Right kidney (tissue), 9 donors: ENCODE measurements at places on chromosomes 5 and 9.

DNA sequence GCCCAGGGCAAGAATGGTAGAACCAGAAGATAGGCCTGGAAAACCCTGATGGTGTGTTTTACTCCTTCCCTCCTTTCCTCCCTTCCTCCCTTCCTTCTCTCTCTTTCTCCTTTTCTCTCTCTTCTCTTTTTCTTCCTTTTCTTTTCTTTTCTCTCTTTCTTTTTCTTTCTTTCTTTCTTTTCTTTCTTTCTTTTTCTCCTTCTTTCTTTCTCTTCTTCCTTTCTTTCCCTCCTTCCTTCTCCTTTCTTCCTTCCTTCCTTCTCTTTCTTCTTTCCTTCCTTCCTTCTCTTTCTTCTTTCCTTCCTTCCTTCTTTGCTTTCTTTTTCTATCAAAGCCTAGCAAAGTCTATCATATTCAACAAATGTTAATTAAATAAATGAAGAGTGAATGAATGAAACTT is 24.0 kb upstream of the UBE2QL1 start:
- no peak for DNase-seq

DNA sequence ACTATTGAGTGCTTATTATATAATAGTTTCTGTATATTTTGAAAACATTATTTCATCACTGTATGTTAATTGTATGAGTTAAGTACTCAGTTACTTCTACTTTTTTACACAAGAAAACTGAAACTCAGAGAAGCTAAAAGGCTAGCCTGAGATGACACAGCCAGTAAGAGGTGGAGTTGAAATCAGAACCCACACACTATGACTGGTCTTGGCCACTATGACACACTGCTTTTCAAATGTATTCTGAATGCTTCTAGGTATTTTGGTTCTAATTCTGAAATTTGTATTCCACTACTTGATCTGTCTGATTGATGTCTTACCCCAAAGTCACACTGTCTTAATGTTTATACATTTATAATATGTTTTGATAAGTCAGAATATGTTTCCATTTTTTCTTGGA is 181.8 kb downstream of the ZDHHC21 start:
- DNase-seq, result no peak

GRCh38 chr5:79621056-79621455 is 8.8 kb downstream of the TENT2 start:
- no peak for DNase-seq

- DNase-seq, result no peak
Measured at GRCh38 chr5:45596320-45596719, 99.9 kb downstream of the HCN1 start.

- DNase-seq, result no peak
Measured at GRCh38 chr5:95600557-95600956, 19.3 kb upstream of the GPR150 start.

DNA sequence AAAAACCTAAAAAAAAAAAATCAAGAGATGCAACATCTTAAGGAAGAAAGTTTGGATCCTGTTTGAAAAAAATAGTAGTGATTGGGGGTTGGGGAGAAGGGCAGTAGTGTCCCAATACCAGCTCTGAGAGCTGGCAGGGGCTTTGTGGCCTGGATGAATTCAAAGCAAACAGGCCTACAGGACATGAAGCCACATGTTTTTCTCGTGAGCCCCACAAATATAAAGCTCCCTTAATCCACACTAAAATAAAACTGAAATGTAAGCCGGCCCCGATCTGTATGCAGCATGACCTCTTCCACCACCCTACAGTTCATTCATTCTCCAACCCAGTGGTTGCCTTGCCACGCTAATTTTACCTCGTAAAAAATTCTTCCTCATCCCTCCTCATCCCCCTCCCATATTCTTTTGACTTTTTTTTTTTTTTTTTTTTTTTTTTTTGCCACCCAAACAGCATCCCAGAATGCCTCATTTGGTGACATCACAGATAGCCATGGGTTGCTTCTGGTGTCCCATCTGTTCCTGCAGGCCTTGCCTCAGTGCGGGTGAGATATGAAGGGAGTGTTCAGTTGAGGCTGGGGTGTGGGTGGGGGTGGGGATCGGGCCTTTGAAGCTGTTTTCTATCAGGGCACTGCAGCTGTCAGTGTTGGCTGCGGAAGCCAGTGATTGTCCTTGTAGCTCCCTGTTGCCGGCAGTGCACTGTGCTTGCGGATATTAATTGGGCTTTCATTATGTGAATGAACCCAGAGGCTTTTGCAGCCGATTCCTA is 81.6 kb upstream of the NFIB start:
- no peak for DNase-seq

DNA sequence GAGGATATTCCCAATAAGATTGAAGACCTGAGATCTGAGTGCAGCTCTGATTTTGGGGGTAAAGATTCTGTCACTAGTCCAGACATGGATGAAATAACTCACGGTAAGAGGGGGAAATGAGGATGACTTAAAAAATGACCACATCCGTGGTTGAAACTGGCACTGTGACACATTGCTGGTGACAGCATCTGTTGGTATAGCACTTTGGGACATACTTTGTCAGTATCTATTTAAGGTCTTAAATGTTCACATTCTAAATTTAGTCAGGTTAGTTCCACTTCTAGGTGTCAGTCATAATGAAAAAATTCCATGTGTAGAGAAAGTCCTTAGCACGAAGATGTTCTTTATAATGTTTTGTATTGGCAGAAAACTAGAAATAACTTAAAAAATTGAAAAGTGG is 70.9 kb downstream of the GAPVD1 start:
- no peak for DNase-seq

DNA sequence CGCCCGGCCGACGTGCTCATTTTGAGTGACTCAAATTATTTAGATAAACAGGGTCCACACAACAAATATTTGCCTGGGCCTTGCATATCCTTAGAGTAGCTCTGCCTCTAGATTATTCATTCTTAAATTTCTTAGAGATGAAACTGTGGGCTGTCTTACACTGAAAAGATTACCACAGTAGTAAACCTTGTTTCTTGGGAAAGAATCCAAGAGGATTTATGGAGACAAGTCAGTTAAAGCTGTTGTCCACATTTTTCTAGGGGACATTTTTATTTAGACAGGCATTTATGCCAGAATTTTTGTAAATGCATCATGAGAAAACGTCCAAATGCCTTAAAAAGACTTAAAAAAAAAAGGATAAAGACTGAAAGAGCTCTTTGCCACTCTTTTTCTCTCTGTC is 32.6 kb upstream of the RANBP3L start:
- DNase-seq, result no peak
